ENCODE measurements at places on chromosomes 12 and 14. TPM values are rescaled to one million over a fixed set of nuclear protein-coding genes. Genes with fewer than 3 reads are reported as not detected.

ANKS1B gene
- 0.60 TPM for total RNA-seq

KHNYN gene
- 68.8 TPM for total RNA-seq

PARP2 gene
- total RNA-seq, result 41.3 TPM

EID3 gene
- 8.3 TPM for total RNA-seq

CGRRF1 gene
- total RNA-seq, result 13.3 TPM

CDK4 gene
- total RNA-seq, result 268 TPM

PFDN5 gene
- 385 TPM for total RNA-seq

NFATC4 gene
- 1.5 TPM for total RNA-seq

NKX2-8 gene
- not detected for total RNA-seq

ANO2 gene
- not detected for total RNA-seq

SMOC1 gene
- not detected for total RNA-seq

CCDC184 gene
- total RNA-seq, result 0.72 TPM

- DNase-seq, result no peak
These were observed 34.1 kb downstream of the NDUFA12 start for GRCh38 chr12:94969424-94969823.

GRCh38 chr14:99055019-99055418 lies 217.0 kb downstream of the BCL11B start:
- no peak for DNase-seq

DNA sequence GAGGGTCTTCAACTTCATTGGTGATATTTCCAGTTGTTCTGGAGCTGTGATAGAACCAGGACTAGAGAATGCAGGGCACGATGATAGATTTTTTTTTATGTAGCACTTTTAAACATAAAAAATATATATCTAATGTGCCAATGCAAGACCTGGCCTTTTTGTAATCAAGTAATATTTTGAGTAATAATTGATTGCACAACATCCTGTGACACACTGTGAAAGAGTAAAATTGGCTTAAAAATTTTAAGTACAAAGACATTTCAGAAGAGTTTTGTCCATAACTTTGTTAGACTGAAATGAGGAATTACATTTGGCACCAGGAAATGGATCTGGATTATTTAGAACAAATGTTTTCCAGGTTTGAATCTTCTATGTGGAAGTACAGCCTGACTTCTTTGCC lies 22.1 kb downstream of the PRKCH start:
- DNase-seq, result no peak

- DNase-seq, result no peak
These were observed 24.7 kb upstream of the WDR89 start for GRCh38 chr14:63666335-63666734.

GRCh38 chr12:92582893-92583292 lies 119.9 kb upstream of the PLEKHG7 start:
- DNase-seq, result no peak

- no peak for DNase-seq
These were observed 48.6 kb upstream of the RHOJ start for GRCh38 chr14:63155511-63156185.

GRCh38 chr12:106893451-106893850 lies 62.3 kb upstream of the TMEM263 start:
- no peak for DNase-seq

DNA sequence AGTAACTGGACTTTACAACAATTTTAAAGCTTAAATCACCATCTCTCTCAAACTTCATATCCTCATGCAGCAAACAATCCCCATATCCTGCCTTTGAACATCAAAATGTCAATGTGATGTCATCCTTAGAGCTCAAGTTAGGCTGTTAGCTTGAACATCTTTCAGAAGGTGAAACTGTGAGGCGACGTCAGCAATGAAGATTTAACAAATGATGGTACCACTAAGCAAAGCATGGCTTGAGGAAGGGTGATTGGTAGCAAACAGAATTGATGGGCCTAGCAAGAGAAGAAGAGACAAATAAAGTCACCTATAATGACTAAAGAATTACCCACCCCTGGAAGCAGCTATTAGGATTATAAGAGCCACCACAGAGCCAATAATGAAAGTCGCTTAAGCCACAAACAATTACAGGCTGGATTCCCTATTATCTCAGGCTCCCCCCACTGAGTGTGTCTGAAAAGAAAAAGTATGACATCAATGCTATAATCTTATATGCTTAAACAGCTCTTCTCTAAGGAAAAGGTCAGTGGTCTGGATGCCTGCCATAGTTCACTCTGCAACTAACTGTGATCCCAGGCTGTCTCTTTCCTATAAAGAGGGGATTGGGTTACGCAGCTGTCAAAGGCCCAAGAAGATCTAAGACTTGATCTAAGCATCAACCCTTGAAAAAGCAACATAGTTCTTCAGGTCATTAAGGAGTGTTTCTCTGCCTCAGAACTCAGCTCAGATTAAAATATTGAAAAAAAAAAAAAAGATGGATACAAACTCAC lies 18.1 kb downstream of the EGLN3 start:
- DNase-seq, result no peak

GRCh38 chr12:1069846-1070245 lies 78.8 kb downstream of the ERC1 start:
- DNase-seq, result no peak

DNA sequence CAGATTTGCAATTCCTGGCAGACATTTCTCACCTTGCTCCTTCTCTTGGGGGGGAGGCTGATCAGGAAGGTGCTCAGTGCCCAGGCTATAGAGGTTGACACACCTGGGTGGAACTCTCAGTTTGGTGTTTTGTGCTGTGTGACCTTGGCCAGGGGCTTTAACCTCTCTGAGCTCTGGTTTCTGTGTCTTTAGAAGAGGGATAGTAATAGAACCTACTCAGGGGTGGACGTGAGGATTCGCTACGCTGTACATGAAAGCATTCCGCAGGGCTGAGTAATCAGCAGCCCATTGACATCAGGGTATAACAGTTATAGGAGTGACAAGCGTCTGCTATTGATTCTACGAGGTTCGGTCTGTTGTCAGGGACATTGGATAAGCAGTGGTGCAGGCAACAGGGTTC lies 98.1 kb downstream of the PHETA1 start:
- no peak for DNase-seq

DNA sequence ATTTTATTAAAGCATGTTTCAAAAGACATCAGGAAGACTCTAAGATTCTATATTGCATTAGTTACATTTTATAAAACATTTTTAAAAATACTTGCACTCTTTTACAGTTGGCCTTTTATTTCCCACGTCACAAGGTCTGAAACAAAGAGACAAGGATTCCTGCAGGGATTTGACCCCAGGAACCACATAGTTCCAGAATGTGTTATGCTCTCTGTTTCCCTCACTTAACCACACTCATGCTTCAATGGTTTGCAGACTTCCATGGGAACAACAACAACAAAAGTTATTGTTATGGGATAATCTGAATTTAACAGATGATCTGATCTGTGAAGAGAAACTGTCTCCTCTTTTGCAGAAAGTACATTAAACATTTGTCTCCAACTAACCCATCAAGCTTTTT lies 104.3 kb upstream of the PPFIA2 start:
- DNase-seq, result no peak

- no peak for DNase-seq
These were observed 840.3 kb downstream of the GALC start for GRCh38 chr14:87152693-87153092.

- DNase-seq, result peak; percentile 74
These were observed 1120.8 kb upstream of the TMEM132C start for GRCh38 chr12:127145929-127146789.

DNA sequence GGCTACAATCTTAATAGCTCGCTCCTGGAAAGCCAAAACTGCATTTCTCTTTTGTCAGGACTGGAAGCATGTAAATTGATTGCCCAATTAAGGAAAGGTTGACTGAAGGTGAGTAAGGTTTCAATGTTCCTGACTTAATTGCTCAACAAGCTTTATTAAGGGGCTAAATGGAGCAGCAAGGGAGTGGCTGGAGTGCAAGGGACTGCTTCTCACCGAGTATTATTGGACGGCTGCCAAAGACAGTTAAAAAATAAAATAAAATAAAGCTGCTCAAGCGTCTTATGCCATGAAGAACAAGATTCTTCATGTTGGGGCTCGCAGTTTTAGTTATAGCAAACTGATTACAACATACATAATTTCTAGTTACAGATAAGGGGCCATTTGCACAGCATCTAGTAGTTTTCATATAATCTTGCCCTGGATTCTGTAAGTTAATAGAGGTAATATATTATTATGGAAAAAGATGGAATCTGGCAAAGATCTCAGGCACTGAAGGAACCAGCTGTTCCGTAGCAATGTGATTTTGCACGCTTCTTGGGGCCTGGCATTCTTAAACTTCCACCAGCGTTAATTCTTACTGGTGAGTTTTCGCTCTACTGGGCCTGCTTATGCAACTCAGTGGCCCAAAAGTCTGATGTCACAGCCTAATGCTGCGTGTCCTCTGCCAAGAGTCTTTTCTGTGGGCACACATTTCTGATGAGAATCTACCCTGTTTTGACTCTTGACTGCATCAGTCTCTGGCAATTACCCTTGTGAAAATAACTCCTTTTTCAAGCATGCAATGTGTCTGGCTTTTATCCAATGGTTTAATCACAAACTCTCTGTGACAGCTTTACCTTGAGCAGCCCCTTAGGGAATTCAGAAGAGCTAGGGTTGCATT lies 108.5 kb downstream of the SLC38A1 start:
- no peak for DNase-seq

DNA sequence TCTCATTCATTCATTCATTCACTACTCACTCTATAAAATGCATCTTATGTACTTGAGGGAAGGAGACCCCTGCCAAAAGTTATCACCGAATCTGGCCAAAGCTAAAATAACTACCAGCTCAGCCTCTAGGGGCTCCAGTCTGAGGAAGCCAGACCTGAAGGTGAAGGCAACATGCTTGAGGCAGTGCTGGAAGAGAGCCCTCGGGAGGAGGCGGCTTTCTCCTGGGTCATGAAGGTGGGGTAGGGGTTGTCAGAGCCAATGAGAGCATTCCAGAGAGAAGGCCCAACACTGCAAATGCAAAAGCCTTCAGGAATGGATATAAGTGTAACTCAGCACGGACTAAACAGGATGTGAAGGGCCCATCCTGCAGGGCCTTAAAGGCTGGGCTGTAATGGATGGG lies 62.4 kb downstream of the GSC start:
- no peak for DNase-seq
